Renal cortical epithelial cell (primary cell): ENCODE measurements at places on chromosomes 6 and 20.

DNA sequence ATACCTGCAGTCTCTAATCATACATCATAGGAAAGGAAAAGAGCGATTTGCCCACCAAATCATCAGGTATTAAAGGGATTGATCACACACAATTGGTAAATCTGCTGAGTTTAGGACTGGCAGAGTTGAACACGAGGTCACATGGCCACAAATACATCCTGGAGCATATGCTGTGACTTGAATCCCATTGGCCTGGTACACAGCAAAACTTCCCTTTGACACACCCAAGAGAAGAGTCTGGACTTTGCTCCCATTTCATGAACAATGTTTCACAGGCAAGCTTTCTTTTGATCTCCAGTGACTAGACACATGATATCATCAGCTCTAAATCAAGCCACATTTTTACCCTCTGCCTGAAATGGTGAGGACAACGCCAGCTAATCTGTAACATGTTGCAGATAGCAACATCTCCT lies 117.9 kb downstream of the ISM1 start:
- peak; percentile 78 for DNase-seq

- peak; percentile 42 for DNase-seq
Measured at GRCh38 chr6:15969236-15969778, 159.6 kb upstream of the MYLIP start.

GRCh38 chr6:134258849-134259306 lies 59.0 kb downstream of the SGK1 start:
- DNase-seq, result peak; percentile 18

DNA sequence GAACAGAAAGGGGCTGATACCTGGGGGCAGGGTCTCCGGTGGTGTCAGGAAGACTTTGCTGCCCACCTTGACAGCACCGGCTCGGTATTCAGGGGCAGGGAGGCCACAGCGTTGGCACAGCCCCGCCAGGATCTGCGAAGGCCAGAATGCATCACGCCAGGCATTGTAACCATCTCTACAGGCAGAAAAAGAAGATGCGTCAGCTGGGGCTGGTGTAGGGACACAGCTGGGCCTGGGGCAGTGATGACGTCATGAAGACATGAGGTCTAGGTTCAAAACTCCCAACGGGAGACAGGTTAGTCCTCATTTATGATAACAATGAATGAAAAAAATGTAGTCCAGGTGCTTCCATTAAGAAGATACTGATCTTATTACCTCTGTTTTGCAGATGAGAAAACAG lies 22.0 kb downstream of the ERGIC3 start:
- no peak for DNase-seq

GRCh38 chr6:31112478-31112877 lies at the start of gene C6orf15:
TSS of gene C6orf15 (minus strand) at chr6:31112575. CDS start at chr6:31112555, 20 bp downstream.
- no peak for DNase-seq

DNA sequence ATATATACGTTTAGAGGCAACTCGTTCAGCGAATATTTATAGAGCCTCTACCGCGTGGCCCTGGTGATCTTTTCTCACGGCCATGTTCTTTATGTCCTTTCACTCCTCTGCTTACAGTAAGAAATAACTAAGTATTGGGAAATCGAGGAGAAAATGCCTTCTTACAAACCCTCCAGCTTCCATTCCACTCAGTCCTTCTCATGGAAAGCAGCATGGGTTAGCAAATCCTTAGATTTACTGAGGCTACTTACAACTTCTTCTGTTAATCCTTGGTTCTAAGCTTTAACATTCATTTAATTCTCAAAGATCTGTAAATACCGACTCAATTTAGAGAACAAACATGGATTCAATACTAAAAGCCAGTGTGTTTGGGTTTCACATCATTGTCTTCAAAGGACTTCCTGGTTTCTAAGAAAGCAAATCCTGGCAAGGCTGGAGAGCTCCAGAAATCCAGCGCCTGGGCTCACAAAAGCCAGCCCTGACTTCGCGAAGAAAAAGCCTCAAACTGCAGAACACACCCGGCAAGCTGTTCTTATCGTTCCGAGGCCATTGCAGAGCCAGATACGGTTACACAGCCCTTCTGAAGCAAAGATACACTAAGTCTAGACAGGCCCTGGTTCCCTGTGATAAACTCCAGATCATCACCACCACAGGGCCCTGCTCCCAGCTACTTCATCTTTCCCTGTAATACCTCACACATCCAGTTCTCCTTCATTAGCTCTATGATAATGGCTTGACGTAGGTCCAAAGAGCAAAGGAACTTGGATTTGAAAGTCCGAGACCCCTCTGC lies 19.2 kb downstream of the AGPAT4 start:
- no peak for DNase-seq

GRCh38 chr6:19452495-19452894 lies 384.7 kb upstream of the ID4 start:
- no peak for DNase-seq
